ENCODE measurements at places on chromosomes 11 and 22.
A peak's percentile ranks its signal among the peaks of the same experiment; 100 is the strongest.

DNA sequence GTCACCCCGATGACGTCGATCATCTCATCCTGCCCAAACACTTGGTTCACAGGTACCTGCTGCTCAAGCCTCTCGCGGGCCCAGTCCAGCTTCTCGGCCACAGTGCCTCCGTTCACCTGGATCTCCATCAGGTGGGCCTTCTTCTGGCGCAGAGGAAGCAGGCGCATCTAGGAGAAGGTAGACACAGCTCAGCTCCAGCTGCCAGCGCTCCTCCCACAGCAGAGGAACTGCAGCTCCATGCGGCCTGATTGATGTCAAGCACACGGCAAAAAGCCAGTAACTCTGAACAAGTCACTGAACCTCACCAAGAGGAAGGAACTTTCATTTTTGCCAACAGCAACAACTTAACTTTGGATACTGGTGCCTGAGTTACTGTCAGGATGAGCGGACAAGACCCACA, 4.0 kb downstream of the RPL3 start:
- no peak for DNase-seq

DNA sequence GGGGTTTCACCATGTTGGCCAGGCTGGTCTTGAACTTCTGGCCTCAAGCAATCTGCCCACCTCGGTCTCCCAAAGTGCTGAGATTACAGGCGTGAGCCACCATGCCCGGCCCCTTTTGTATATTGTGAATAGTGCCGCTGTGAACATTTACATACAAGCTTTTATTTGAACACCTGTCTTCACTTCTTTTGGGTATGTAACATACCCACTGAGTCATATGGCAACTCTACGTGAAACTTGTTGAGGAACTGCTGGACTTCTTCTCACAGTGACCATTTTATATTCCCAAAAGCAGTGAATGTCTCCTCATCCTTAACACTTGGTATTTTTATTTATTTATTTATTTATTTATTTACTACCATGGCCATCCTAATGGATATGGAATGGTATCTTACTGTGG, 3.9 kb upstream of the SCT start:
- no peak for DNase-seq

DNA sequence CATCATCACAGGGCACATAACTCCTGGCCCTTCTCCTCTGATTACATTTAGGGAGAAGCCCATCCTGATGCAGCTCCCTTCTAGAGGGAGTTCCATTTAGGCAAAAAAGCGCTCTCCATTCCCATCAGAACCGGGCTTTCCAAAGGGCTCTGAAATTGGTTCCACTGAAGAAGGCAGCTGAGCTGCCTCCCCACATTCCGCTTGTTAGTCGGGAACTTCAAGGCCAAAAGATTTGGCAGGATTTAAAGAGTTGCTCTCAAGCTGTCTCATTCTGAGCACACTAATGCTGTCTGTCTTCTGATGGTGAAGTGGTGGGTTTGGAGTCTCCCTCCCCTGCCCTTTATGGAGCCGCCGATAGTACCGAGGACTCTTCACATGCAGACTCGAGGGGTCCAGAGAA, 26.6 kb upstream of the CABP7 start:
- no peak for DNase-seq

- no peak for DNase-seq
Observed at GRCh38 chr11:130674686-130675308, 226.4 kb downstream of the ADAMTS15 start.

DNA sequence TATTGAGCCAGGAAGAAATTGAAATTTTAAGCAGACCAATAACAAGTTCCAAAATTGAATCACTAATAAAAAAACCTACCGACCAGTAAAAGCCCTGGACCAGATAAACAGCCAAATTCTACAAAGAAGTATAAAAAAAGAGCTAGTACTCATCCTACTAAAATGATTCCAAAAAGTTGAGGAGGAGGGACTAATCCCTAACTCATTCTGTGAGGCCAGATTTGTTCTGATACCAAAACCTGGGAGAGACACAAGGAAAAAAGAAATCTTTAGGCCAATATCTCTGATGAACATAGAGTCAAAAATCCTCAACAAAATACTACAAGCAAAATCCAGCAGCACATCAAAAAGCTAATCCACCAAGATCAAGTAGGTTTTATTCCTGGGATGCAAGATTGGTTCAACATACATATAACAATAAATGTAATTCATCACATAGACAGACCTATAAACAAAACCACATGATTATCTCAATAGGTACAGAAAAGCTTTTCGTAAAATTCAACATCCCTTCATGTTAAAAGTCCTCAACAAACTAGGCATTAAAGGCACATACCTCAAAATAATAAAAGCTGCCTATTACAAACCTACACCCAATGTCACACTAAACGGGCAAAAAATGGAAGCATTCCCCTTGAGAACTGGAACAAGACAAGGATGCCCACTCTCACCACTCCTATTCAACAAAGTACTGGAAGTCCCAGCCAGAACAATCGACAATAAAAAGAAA, 13.1 kb downstream of the OR52A5 start:
- DNase-seq = no peak

DNA sequence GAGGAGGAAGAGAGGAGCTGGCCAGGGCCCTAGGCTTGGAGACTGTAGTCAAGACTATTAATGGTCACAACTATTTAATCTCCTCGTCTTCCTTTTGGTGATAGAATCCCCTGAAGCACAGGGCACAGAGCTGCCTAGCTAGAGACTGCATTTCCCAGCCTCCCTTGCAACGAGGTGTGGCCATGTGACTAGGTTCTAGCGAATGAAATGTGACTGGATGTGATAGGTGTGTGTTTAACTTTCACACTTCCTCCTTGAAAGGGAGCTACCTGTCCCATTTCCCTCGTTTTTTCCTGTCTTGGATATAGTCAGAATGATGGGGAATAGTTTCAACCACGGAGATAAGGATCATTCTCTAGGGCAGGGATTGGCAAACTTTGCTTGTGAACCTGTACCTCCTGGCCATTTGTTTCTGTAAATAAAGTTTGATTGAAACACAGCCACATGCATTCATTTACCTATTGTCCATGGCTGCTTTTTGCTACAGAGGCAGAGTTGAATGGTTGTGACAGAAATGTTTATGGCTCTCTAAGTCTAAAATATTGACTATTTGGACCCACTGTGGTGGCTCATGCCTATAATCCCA, 313.5 kb downstream of the MIAT start:
- no peak for DNase-seq

DNA sequence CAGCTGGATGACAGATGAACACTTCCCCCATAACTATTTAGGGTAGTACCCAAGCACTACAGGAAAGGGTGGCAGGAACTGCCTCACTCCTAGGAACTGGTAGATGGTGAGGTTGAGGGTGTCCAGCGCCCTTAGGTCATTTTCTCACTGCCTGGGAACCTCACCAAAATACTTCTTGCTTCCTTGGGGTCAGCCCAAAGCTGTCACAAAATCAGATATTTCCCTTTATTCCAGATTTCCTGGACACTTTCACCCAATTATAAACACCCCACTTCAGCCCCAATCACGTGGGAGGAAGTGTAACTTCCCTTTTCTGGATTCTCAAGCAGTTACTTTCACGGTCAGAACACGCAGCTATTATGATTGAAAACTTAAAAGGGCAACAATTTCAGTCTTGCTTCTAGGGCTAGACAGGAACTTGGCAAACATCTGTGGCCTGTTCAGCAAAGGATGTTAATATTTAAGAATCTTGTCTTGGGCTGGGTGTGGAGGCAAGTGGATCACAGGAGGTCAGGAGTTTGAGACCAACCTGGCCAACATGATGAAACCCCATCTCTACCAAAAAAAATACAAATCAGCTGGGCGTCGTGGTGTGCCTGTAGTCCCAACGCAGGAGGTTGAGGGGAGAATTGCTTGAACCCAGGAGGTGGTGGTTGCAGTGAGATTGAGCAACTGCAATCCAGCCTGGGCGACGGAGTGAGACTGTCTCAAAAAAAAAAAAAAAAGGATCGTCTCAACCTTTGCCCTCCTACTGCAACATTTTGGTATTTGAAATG, 4.0 kb downstream of the FTH1 start:
- no peak for DNase-seq

GRCh38 chr11:6646071-6646470, 9.5 kb downstream of the DCHS1 start:
- no peak for DNase-seq

DNA sequence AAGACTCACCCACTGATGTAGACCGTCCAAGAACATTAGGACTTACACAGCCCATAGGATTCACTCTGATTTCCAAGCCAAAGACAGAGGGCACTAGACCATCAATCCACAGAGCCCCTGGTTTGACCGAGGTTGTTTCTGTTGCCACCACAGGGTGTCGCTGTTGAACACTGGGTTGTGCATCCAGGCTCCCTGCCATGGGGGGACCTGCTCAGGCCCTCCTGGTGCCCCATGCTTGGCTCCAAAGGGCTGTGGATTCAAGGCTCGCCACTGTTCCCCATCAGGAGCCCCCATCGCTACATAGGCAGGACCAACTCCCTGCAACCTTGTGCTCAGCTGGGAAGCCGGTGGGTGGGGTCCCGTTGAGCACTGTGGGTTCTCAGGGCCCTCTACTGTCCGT, 128.0 kb upstream of the ANO1 start:
- no peak for DNase-seq

DNA sequence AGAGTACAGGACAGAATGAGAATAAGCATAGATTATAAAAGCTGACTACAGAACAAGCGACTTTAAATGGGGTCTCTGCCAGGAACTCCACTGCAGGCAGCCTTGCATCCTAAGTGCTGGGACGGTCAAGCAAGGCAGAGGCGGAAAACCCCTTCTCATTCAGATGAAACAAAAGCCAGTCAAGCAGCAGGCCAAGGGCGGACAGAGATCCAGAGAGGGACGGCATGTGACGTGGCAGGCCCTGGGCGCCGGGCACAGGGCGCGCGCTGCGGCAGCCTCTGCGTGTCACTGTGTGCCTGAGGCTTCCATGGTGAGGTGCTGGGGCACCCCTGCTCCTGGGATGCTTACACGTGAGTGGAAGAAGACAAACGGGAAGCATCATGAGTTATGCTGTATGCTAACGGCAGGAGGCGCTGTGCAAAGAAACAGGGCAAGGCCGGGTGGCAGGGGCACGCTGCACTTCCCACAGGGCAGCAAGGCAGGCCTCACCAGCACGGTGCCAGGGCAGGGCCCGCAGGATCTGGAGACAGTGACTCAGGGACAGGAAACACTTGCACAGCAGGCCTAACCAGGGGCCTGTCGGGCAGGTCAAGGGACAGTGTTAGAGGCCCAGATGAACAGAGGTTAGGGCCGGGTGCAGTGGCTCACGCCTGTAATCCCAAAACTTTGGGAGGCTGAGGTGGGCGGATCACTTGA, 6.2 kb downstream of the TOLLIP start:
- DNase-seq = no peak

DNA sequence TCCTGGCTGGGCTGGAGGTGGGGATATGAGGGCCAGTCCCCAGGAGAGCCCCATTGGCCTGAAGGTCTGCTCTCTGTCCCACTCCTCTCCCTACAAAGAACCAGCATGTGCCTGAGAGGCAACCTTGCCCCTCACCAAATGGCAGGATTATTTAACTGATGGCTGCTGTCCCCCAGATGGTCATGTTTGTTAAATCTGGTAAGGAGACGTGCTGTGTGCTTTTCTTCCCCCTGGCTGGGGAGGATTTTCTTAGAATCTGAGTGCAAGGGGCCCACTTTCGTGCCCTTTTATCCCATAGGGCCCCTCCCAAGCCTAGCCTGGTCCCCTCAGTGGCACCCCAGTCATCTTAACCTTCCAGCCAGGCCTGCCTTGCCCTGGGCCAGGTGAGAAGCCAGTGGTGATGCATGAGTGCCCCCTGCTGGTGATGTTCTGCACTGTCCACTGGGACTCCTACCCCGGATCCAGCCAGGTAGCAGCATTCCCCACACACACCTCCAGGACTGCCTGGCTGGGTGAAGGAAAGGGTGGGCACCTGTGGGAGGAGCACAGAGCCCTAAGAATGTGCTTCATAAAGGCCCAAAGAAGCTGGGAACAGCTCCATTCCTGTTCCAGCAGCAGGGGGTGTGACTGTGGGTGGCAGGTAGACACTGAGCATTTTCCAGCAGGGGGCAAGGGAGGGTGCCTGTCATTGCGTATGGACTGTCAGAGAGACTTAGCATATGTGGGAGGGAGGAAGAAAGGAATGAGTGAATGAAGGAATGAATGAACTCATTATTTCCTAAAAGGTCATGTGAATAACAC, 28.9 kb downstream of the MFNG start:
- DNase-seq = peak; percentile 65

- no peak for DNase-seq
Observed at GRCh38 chr11:44835938-44836337, 109.2 kb downstream of the TSPAN18 start.

DNA sequence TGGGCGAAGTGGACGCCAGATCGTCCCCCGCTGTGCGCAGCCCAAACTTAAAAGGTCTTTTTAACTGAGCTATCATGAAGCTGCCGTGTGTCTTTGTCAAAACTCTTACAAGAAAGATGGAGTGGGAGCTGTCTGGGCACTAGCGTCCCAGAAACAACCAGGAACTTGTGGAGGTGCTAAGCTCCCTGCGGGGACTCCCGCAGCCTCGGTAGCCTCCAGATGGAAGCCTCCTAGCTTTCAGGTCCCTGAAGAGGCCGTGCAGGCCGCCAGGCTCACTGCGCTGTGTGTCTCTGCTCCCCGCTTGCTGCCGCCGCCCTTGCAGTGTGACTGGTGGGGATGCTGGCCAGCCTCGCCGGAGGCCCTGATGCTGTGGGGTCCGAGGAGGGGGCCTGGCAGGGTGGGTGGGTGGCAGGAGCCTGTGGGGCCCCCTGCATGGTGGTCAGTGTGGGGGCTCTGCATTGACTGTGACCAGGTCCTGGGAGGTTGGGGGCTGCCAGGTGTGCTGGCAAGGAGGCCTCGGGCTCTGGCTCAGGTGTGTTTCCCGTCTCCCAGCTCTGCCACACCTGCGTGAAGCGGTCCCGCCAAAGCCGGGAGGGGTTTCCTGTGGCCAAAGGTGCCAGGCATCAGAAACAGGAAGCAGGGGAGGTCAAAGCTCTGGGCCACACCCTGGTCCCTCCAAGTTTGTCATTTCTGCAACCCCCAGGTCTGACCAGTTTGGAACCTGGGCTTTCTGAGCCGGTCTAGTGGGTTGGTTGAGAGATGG, 1.2 kb downstream of the TRABD start:
- no peak for DNase-seq

GRCh38 chr22:22461111-22461510, 47.4 kb downstream of the ZNF280B start:
- DNase-seq = no peak

- DNase-seq = no peak
Observed at GRCh38 chr11:73656985-73657384, 10.6 kb downstream of the PLEKHB1 start.

GRCh38 chr11:76803811-76804600, 20.9 kb downstream of the TSKU start:
- peak; percentile 45 for DNase-seq

GRCh38 chr11:111734954-111735261, 31.3 kb downstream of the PPP2R1B start:
- no peak for DNase-seq

GRCh38 chr11:64148226-64148916, 17.5 kb downstream of the MACROD1 start:
- DNase-seq = peak; percentile 58

All from stimulated activated CD8-positive, alpha-beta memory T cell treated with anti-CD3 and anti-CD28 coated beads, Interleukin-7, amount 100 ng/mL, for 4 hours (primary cell).